ENCODE measurements at places on chromosomes 1 and 21. TPM values are rescaled to one million over a fixed set of nuclear protein-coding genes. Genes with fewer than 3 reads are reported as not detected.

GRCh38 chr21:41940431-41940830 is 13.4 kb downstream of the C2CD2 start:
- no peak for DNase-seq

DNA sequence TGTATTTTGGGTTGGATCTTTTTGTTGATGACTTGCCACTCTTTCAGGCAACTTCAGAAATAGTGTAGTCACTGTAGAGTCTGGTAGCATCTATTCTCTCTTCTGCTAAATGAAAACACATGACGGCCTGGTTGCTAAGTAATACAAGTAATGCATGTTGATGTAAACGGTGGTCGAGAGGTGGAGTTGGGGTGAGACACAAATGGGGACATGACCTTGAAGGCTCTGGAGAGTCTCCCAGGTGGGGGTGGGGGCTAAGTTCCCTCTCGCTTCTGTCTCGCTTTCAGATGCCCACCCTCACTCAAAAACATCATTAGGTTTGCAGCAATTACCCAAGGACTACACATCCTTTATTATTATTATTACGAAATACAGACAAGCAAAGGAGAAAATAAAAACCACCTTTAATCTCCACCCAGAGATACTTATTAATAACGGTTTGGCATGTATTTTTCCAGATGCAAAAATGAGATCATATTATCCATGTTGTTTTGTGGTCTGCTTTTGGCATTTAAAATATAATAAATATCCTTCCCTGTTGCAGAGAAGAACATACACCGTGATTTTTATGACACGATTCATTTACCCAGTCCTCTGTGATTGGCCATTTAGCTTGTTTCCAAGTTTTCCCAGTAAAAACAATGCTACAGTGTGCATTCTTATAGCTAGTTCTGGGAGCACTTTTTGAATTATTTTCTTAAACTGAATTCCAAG is 138.1 kb downstream of the MIS18A start:
- DNase-seq, result no peak

DNA sequence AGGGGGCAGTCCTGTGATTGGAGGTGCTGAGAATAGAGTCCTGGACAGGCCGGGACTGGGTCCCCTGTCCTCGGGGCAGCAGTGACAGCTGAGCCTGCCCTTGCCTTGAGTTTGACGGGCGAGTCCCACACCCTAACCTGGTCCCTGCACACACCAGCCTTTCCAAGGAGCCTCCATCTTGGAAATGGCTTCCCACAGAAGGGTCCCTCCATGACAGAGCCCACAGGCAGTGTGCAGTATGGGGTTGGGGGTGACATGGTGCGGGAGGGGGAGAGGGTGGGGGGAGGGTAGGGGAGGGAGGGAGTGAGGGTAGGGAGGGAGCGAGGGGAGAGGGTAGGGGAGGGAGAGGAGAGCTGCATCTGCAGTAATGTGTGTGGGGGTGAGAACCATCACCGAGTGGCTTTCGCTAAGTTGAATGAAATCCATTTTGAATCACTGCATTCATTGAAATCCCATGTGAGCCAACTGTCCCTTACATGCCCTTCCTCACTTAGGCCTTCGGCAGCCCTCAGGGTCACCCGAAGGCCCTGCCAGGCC is 10.1 kb upstream of the TMEM52 start:
- no peak for DNase-seq

- DNase-seq, result no peak
These were observed 133.4 kb downstream of the PLPPR5 start for GRCh38 chr1:98870959-98871903.

DNA sequence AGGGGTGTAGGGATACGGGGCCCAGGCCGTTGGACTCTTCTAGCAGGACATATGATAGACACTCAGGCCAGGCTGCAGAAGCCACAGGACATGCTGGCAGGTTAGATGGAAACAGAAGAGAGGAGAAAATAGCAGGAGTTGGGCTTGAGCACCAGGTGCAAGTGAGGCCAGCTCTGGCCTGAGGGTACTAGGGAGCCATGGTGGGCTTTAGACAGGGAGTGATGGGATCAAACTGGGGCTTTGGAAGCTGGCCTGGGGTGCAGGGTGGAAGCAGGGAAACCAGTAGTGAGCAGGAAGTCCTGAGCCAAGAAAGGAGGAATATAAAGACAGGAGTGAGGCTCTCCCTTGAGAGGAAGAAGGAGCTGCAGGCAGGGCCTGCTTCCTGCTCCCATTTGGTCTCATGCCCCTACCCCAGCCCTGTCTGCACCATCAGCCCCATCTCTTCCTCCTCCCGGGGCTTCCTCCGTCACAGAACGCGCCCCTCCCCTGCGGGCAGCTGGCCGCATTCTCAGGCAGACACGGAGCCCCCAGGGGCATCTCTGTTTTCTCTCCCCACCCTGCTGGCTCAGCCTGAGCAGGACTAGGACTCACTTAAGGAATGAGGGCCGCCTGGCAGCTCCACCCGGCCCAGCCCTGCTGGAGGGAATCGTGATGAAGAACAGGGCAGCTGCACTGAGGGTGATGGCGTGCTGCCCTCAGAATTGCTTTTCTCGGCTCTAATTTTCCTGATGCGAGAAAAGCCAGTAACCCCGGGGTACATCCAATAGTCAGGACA is 165.5 kb upstream of the TMEM51 start:
- DNase-seq, result peak; percentile 62

GRCh38 chr21:25326181-25326580 is 281.1 kb downstream of the MRPL39 start:
- DNase-seq, result no peak

- DNase-seq, result no peak
These were observed 108.3 kb upstream of the USH2A start for GRCh38 chr1:216531263-216532239.

- DNase-seq, result no peak
These were observed 17.4 kb downstream of the PIK3C2B start for GRCh38 chr1:204477036-204477740.

GRCh38 chr1:230268371-230269170 is 157.6 kb downstream of the PGBD5 start:
- DNase-seq, result no peak

GRCh38 chr1:219075121-219075879 is 98.4 kb upstream of the LYPLAL1 start:
- DNase-seq, result no peak

DNA sequence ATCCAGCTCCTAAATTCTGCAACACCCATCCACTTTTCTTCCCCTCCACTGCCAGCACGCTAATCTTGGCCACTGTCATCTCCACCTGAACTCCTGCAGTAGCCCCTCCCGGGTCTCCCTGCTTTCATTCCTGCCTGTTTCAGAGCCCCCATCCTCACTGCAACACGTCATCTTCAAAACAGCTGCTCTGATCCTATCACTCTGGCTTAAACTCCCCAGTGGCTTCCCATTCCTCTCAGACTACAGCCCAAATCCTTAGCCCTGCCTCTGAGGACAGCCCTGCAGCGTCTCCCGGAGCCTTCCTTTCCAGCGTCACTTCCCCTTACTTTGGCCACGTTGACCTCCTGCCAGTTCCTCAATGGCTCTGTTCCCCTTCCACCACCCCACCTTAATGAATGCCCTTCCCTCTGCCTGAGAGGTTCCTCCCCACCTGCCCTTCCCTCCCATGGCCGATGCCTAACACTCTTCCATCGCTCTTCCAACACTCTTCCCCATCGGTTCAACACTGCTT is 22.9 kb upstream of the IFNAR2 start:
- no peak for DNase-seq

DNA sequence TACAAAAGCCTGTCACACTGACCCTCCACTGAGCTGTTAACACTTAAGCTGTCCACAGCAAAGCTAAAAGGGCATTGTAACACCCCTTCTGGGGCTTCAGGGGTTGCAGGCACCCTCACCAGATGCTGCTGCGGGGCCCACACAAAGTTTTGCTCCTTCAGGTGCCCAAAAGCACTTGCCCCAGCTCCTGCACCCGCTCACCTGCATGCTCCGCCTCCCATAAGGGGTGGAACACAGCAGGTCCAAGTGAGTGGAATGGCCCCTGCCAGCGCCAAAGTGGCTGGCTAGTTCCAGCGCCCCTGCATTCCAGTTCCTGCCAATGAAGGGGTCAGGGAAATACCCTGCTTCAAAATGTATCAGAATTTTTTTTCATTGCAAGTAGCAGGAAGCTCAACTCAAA is 7.3 kb upstream of the RBP7 start:
- DNase-seq, result no peak

- no peak for DNase-seq
These were observed 9.5 kb downstream of the COLGALT2 start for GRCh38 chr1:184027826-184028695.

- no peak for DNase-seq
These were observed 8.2 kb downstream of the ZNF692 start for GRCh38 chr1:248850536-248851251.

- no peak for DNase-seq
These were observed 79.0 kb downstream of the EIF4G3 start for GRCh38 chr1:21097729-21098128.

- DNase-seq, result no peak
These were observed 31.7 kb downstream of the JAM2 start for GRCh38 chr21:25670726-25671125.

- DNase-seq, result no peak
These were observed 37.2 kb upstream of the SLC6A9 start for GRCh38 chr1:44068442-44068921.

DNA sequence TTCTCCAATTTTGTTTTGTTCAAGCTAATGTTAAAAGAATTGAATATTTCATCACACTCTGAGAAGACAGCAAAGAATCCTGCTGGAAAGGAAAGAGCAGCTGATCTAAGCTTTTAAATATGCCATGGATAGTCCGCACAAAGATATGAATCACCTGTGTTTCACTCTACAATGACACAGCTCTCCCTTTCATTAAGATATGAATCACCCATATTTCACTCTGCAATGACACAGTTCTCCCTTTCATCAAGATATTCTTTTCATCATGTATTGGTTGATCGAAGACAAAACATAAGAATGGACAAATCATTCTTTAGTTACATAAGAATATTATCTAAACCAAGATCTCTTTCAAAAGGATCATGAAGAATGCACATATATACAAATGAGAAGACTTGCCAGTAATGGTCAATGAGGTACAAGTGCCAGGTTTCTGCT is 367.3 kb downstream of the SMYD3 start:
- DNase-seq, result no peak

GRCh38 chr1:7810395-7810794 is 26.3 kb downstream of the PER3 start:
- no peak for DNase-seq

DNA sequence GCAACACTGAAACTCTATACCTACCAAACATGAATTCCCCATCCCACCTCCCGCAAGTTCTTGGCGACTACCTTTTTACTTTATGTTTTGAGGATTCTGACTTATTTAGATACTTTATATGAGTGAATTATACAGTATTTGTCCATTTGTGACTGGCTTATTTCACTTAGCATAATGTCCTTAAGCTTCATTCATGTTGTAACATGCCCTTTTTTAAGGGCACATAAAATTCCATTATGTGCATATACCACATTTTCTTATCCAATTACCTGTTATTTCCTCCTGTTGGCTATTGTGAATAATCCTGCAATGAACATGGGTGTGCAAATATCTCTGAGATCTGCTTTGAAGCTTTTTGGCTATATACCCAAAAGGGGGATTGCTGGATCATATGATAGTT is 22.0 kb upstream of the CHIT1 start:
- DNase-seq, result no peak

DNA sequence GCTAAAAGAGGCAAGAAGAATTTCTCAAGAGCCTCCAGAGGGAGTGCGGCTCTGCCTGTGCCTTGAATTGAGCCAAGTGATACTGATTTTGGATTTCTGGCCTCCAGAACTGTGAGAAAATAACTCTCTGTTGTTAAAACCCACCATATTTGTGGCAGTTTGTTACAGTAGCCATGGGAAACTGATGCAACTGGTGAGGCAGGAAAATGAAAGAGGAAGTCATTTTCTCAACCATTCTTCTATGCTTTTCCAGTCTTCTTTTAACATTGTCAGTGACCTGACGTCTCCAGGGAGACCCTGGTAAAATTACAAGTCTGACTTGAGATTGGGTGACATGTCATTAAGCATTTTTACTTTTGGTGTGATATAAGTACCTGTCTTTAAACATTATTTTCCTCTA is 5.8 kb downstream of the OR6P1 start:
- no peak for DNase-seq

GRCh38 chr1:58765006-58765405 is 18.8 kb downstream of the JUN start:
- DNase-seq, result no peak

DNA sequence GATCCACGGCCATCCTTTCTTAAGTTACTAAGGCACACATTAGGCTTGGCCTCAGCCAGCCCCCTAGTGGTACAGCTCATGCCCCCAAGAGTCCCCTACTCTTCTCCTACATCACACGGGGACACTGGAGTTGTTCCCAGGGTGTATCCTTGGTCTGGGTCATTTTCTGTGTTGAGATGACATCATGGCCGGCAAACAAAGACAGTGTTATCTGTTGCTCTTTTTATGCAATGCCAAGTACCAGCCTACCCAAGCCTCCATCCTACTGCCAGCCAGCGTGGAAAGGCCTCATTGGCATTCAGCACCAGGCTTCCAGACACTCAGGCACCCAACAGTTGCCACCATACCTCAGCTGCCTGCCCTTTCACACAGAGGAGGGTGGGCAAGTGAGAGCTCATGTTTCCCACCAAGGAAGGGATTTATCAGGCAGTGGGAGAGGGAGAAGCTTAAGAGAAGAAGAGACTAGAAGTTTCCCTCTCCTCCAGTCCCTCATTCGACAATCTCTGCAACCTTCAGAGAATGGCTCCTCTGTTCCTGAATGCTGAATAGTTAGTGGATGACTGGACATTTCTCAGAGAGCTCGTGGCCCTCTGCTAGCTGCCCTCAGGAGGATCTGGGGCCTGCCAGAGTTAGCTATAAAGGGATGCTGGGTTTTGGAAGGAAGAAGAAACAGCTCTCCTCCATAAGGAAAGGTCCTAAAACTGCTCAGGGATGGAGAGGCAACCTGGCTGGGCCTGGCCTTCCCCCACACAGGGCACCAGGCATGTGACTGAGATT is 17.7 kb downstream of the CBR1 start:
- no peak for DNase-seq

DNA sequence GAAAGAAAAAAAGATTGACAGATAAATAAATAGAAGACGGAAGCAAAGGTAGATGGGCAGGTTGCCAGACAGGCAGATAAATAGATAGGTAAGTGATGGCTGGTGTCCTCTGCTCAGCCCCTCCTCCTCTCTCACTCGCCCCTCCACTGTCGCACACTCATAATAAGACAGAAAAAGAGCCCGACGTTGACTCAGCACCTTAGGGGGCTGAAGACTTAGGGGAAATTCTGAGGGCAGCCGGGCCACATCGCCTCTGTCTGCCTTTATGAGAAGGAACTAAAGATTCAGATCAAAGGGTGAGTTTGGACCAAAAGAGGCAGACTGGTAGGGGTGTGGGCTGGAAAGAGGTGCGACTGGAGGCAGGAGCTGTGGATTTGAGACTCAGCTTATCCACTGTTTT is 158.1 kb upstream of the IGSF21 start:
- no peak for DNase-seq

The CD101 gene
- total RNA-seq, result 2.8 TPM

The CRABP2 gene
- 3.5 TPM for total RNA-seq

The CTSK gene
- 47.6 TPM for total RNA-seq

The C1orf74 gene
- total RNA-seq, result 1.8 TPM

The TNFRSF4 gene
- total RNA-seq, result 2.6 TPM

The CD1B gene
- total RNA-seq, result not detected

The ALX3 gene
- not detected for total RNA-seq

The FTCD gene
- total RNA-seq, result 1.3 TPM

The FCGR2B gene
- total RNA-seq, result 19.4 TPM

The TTC34 gene
- 1.4 TPM for total RNA-seq

Measured in mucosa of gallbladder (tissue), 1 donor.